WTC11 (cell line): ENCODE measurements at places on chromosomes 12 and 14. TPM values are rescaled to one million over a fixed set of nuclear protein-coding genes. Genes with fewer than 3 reads are reported as not detected.

GRCh38 chr14:71399057-71399487 is 491.8 kb downstream of the PCNX1 start:
- no peak for DNase-seq

- no peak for DNase-seq
Observed at GRCh38 chr14:89805501-89805900, 149.0 kb downstream of the EFCAB11 start.

CLEC4D gene
- total RNA-seq = 0.09 to 0.16 TPM in 2 of 3 replicates, not detected in the other

DNA sequence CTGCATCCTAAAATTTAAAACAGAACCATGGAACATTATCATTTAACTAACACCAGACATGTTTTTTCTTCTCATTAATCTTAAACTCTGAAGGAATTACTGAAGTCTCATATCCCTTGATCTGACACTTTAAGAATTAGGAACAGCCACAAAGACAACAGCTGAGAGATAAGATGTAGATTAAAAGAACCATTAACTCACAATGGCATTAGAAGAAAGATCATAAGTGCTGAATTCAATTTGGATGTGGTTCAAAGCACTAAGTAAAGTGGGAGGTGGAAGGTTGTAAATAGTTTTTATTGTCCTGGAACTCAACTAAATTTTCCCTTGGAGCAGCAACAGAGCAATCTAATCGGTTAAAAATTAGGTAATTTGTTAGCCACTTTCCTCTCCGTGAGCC is 199.0 kb upstream of the ATP2B1 start:
- DNase-seq = no peak

DNA sequence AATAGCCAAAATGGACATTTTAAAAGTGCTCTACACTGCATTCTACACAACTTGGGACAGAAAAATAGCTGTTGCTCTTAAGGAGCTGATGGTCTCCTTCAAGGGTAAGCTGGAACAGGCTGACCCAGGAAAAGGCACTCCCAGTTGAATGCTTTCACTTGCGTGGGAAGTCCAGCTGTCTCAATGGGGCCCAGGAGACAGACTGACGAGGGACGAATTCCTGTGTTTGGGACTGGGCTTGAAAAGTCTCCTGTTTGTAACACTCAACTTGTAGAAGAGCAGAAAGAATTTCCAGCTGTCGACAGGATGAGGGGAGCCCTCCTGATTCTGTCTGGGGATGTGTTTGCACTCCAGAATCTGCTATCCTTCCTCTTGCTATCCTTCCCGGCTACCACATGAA is 180.8 kb downstream of the ZFP36L1 start:
- no peak for DNase-seq

CLEC1B gene
- total RNA-seq = not detected in 3 replicates

GRCh38 chr14:44339231-44339630 is 167.9 kb downstream of the FSCB start:
- no peak for DNase-seq

LRP6 gene
- total RNA-seq = 61.9 to 72.8 TPM (median 68.8 TPM) in 3 replicates

DNA sequence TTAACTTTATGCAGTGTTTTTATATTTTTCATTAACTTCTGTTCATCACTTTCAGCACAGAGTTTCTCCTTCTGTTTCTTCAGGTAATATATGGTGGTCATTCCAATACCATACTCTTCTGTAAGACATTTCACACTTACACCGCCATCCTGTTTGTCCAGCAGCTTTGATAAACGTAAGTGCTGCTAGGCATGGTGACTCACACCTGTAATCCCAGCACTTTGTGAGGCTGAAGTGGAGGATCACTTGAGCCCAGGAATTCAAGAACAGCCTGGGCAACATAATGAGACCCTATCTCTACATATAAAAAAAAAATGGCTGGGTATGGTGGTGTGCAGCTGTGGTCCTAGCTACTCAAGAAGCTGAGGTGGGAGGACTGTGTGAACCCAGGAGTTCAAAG is 55.8 kb downstream of the EXOC5 start:
- no peak for DNase-seq
